ENCODE measurements at places on chromosomes 16 and 17.

DNA sequence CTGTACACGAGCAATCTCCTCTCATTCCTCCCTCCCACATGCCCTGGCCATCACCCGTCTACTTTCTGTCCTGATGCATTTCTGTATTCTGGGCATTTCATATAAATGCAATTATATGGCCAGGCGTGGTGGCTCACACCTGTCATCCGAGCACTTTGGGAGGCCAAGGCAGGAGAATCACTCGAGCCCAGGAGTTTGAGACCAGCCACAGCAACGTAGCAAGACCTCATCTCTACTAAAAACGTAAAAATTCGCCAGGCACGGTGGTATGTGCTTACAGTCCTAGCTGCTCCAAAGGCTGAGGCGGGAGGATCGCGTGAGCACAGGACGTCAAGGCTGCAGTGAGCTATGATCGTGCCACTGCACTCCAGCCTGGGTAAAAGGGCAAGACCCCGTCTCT lies 4.8 kb downstream of the MEAK7 start:
- DNase-seq: no peak

- DNase-seq: peak; percentile 34
Observed at GRCh38 chr16:29745121-29745852, 503 bp downstream of the C16orf54 start.

- DNase-seq: no peak
Observed at GRCh38 chr16:87834668-87835473, 34.4 kb downstream of the SLC7A5 start.

- DNase-seq: no peak
Observed at GRCh38 chr16:67979955-67980678, at the start of gene DPEP3. Gene DPEP3 (minus strand): TSS chr16:67980499. CDS start chr16:67980380, 119 bp downstream.

DNA sequence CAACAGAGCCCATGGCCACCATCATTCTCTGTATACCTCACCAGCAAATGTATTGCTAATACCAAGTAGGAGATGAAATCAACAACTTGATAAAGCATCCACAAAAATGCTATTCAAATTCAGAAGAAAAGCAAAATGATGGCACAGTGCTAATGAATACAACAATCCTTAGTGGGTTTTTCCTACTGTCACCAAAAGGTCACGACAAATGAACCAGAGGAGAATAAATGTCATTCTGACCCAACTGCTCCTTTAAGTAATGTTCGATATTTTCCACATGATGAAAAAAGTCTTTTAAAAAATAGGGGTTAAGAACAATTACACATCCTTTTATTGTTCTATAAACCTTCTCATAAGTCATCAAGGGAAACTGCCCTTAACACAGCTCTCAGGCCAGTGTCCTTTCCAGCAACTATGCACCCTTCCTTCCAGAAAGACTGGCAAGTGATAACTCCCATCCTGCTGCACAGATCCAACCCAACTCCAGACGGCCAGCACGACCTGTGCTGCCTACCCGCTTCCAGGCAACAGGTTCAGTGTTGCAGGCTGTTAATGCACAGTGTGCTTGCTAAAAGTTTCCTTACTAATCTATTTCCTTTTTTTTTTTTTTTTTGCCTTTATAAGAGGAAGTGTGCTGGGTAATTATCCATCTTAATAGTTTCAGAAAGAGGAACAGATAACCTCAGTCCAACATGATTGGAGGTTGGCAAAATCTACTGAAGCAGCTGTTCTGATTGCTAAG lies 15.4 kb downstream of the FBXO31 start:
- DNase-seq: no peak

- no peak for DNase-seq
Observed at GRCh38 chr16:28118637-28119036, 55.1 kb upstream of the GSG1L start.

GRCh38 chr16:81483970-81484595 lies 39.5 kb downstream of the CMIP start:
- no peak for DNase-seq

DNA sequence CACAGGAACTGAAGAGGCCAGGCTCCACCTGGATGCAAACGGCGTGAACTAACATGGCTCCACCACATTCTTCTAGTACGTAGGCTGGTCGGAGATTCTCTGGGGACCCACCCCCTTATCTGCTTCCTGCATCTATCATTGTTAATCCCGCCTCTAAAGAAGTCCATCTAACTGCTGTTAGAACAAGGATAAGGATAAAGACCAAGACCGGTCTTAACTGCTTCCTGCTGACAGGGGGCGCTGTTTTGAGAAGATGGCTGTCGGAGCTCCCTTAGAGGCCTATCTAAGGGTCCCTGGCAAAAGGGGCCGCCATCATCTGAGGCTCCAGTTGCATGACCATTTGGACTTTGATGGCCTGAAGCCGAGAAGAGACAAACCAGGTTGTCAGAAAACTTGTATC lies 25.8 kb upstream of the TNFSF12 start:
- peak; percentile 31 for DNase-seq

DNA sequence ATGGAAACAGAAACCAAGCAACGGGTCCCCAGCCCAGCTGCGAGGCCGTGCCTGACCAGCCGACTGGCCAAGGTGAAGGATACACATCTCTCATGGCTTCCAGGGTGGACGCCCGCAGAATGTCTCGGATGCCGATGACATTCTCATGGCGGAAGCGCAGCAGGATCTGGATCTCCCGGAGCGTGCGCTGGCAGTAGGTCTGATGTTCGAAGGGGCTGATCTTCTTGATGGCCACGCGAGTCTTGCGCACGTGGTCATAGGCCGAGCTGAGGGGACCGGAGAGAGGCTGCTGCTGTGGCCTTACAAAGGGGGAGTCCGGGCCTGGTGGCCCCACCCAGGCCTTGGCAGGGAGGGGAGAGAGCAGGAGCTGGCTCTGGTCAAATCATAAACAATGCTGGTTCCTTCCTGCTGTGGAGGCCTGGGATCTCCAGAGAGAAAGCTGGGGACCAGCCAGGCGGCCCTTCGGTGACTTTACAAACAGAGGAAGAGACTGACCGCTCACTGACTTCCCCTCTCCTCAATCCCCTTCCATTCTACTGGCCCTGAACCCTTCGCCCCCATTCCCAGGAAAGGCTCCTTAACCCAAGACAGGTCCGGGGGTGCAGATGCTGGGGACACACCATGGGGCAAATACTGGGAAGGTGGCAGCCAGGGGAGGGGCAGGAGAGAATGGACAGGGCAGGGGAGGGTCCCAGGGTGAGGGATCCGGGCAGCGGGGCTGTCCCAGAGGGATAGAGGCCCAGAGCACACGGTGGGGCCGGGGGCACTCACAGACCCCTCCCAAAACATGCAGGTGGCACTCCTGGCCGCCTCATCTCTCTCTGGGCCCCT lies 1.1 kb downstream of the MAPK3 start:
- DNase-seq: no peak

DNA sequence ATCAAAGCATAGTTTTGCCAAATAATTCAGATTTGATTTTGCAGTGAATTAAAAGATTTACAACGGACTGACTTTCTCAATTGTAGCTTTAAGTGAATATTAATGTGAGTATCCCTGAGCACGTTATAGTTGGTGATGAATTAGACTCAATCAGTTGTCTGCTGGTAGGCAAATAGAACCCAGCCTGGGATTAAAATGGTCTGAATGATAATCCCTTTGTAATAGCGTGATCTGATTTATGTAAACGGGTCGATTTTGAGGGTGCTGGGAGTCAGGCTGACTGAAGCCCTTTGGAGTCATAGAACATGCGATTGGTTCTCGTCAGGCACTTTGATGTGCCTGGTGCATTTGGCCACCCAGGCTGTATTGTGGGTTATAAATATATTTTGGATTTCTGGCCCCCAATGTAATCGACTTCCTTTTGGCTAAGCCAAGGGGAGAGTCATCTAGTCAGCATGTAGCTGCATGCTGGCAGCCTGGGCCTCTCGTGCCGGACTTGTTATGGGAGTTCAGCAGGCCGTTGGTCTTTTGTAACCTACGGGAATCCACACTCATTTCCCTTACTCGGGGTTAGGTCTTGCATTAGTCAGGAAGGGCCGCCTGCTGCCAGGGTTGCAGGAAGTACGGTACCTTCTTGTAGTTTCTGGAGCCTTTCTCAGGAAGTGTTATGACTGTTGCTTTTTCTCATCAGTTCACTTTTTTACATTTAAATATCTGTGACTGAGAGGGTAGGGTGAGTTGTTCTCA lies 5.4 kb downstream of the PGS1 start:
- no peak for DNase-seq

- no peak for DNase-seq
Observed at GRCh38 chr16:1002399-1003166, 21.0 kb downstream of the SOX8 start.

DNA sequence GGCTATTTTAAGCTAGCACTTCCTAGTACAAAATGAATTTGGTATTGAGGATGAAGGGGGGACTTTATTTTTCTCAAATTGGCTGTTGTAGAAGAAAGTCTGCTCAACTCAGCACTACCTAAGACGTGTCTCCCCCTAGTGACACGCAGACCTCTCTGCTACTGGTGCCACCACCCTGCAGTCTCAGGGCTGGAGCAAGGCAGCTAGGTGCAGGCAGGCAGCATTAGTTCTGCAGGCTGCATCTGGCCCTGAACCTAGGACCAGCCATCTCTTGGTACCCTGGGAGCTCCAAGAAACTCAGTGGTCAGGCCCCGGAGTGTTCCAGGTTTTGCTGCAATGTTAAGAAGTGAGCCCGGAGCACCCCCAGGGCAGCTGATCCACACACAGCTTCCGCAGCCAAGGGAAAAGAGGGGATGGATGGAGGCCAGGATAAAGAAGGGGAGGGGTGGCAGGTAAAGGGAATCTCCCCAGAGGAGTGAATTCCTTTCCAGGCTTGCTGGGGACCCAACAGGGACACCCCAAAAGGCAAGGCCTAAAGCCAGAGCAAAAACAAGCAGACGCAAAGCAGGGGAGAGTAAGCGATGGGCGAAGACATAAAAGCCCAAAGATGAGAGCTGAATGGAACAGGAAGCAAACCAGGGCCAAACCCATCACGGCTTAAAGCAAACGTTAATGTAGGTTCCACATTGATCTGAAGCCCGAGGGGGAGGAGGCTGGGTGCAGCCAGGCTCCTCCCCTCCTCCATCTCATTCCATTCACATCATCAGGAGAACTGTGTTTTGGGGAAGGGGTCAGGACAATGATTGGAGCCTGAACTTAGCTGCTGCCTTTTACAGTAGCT lies 200.5 kb downstream of the ZFHX3 start:
- DNase-seq: no peak

- DNase-seq: peak; percentile 39
Observed at GRCh38 chr17:47693731-47694580, at the start of gene TBKBP1. Gene TBKBP1 (plus strand): TSS chr17:47694161. CDS start chr17:47696113, 1,952 bp downstream.

DNA sequence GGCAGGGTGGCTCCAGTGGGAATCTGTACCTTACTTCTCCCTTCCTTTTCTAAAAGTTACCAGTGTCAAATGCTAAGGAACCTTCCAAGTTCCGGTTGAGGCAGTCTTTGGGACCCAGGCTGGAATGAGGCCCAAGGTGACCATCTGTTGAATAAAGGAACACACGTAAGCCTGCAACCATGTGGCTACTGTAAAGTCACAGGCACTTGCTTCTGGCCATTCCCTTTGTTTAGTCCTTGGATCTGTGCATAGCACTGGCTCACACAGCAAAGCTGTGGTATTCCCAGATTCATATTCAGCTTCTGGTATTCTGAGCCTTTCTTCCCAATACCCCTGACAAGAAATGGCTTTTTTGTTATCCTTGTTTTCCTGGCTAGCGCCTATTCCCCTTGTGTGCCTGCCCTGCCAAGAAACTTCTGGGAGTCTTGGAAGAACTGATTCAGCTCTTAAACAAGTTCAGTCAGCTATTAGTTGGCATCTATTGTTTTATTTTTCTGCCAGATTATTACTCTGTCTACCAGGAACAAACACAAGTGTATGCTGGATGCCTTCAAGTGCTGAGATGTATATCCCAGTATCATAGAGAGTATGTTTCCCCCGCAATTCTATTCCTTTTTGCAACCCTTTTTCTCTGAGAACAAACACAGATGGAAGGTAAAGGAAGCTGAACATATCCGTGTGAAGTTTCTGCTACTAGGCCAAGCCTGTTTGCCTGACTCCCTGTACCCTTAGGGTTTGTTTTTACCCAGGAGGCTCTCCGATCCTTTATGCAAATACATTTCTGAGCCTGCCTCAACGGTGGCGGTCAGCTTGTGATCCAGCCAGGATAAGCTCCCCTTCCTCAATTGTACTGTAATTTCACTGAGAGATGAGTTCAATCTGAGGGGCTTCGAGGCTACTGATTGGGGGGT lies 13.2 kb downstream of the TMEM238L start:
- no peak for DNase-seq

DNA sequence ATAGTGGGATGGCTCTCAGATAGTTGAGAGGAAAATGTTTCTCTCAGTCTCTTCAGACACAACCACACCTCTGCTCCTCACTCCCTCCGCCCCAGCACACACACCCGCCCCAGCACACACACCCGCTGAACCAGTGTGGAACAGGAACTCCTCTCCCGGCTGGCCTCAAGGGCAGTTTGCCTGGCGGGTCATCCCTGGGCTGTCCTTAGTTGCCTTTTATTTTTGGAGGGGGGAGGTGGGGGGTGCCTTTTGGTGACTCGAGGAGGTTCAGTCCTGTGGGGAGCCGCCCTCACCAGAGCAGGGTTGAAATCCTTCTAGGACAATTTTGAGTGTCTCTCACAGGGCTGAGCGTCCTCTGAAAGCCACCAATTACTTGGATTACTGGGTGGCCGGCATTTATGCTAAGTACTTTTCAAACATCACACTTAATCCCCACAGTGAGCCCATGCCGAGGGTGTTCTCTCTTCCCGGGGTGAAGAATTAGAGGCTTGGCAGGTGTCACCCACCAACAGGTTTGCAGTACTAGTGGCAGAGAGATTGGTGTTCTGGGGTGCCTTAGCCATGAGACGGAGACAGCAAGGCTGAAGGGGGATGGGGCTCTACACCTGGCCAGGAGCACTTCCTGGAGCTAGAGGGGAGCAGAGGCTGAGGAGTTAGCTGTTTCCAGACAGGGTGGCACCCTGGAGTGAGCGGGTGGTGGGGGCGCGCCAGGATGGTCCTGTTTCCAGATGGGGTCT lies 2.8 kb downstream of the RASD1 start:
- DNase-seq: no peak

- no peak for DNase-seq
Observed at GRCh38 chr16:379183-379960, 2.4 kb downstream of the PGAP6 start.

- no peak for DNase-seq
Observed at GRCh38 chr17:35559495-35560210, 966 bp downstream of the SLFN14 start.

GRCh38 chr16:28899882-28900590 lies 21.7 kb downstream of the ATP2A1 start:
- no peak for DNase-seq

DNA sequence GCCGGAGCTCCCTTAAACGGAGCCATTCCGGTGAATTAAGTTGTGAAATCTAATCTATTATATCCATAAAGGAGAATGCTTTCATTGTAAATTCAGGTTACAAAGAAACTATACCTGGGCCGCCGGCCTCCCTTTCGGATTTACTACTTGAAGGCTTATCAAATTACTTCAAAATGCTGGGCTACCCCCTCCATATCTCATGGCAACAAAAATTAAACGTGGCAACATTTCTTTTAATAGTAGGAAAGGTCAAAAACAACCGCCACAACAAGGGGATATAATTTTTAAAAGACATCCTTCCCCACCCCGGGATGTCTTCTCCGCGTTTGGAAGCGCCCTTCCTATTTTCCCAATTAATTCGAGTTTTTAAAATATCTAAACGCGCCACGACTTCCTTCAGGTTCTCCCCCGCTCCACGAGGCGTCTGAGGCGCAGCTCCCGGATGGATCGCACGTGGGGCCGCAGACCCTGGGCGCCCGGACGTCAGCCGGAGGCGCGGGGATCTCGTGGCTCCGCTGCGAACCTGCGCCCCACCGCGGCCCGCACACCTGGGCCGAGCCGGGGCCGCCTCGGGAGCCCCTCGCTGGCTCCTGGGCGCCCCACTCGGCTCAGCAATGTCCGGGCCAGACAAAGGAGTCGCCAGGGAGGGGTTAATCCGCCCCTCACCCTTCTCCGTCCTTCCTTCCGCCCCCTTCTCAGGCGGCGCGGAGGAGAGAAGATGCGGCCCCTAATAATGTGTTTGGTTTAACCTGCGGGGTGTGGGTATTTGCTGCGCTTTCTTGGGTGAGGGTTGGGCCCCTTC lies 47.4 kb upstream of the SLC38A10 start:
- no peak for DNase-seq

All from CD8-positive, alpha-beta memory T cell (primary cell).